Hepatocyte (in vitro differentiated cells): ENCODE measurements at places on chromosomes 13 and 19.

DNA sequence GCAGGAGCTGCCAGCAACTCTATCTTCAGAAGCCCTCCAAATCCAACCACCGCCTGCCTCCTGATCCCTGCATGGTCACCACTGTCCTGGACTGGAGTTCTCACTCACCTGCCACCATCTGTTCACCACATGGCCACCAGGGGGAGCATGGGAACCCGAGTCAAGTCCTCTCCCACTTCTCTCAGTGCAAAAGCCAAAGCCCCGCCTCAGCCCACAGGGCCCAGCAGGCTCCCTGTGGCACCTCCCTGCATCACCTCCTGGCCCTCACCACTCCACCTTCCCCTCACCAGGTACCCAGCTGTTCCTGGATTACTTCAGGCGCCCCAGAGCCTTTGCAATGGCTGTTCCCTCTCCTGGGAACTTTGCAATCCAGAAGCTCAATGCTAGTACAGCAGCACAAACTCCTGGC is 5.3 kb downstream of the DHPS start:
- H3K4me1 ChIP-seq: peaks cover 7% of the 10 kb centered on the region
- no peaks in the 10 kb centered on the region for H3K36me3 ChIP-seq
- H3K27me3 ChIP-seq: no peaks in the 10 kb centered on the region
- DNase-seq: peak; percentile 89
- H3K27ac ChIP-seq: no peak overlapping the region

DNA sequence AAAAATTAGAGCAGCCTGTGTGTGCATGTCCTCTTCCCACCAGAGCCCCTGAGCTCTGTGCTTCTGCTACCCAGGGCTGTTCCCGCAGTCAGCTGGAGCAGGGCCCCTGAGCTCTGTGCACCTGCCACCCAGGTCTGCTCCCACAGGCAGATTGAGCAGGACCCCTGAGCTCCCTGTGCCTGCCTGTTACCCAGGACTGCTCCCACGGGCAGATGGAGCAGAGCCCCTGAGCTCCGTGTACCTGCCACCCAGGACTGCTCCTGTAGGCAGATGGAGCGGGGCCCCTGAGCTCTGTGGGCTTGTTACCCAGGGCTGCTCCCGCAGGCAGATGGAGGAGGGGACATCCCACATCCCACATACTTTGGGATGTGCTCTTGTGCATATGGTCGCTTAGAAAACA is 186.8 kb upstream of the SOX1 start:
- no peak overlapping the region for H3K27ac ChIP-seq
- no peaks in the 10 kb centered on the region for H3K36me3 ChIP-seq
- no peak overlapping the region for H3K4me3 ChIP-seq
- peaks cover 4% of the 10 kb centered on the region for H3K27me3 ChIP-seq
- DNase-seq: no peak
- H3K4me1 ChIP-seq: no peaks in the 10 kb centered on the region

DNA sequence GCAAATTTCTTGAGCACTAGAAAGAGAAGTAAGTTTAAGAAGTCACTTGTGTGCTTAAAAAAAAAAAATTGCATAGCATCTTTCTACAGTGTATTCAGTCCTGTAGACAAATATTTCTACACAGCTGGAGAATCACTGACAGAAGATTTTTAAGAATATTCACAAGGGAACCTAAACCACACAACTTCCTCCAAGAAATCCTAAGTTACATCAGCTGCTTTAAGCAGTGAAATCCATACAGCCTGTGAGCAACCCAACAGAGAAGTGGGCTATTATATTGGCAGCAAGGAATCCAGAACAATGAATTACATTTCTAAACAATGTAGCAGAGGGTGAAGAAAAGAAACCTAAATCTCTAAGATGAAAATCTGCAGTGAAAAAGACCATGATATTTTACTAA is 1.5 kb downstream of the DOCK9 start:
- H3K36me3 ChIP-seq: no peaks in the 10 kb centered on the region
- peaks cover 22% of the 10 kb centered on the region for H3K4me1 ChIP-seq

DNA sequence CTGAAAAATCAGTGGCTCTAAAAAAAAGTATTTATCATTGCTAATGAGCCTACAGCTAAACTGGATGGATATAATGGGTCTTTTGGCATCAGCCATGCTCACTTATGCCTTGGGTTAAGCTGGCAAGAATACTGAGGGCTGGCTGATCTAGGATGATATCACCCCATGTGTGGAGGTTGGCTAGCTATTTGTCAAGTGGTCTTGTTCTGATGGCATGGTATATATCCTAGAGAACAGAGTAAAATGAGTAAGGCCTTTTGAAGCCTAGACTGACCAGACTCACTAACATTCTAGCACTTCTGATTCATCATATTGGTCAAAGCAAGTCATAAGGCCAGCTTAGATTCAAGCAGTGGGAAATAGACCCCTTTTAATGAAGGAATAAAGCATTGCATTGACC is 383.0 kb downstream of the SLITRK1 start:
- H3K4me1 ChIP-seq: no peaks in the 10 kb centered on the region
- H3K4me3 ChIP-seq: no peak overlapping the region
- no peak overlapping the region for H3K27ac ChIP-seq
- H3K36me3 ChIP-seq: no peaks in the 10 kb centered on the region
- no peak for DNase-seq
- H3K27me3 ChIP-seq: no peaks in the 10 kb centered on the region

GRCh38 chr13:113519556-113519955 is 29.0 kb upstream of the DCUN1D2 start:
- H3K36me3 ChIP-seq: no peaks in the 10 kb centered on the region

DNA sequence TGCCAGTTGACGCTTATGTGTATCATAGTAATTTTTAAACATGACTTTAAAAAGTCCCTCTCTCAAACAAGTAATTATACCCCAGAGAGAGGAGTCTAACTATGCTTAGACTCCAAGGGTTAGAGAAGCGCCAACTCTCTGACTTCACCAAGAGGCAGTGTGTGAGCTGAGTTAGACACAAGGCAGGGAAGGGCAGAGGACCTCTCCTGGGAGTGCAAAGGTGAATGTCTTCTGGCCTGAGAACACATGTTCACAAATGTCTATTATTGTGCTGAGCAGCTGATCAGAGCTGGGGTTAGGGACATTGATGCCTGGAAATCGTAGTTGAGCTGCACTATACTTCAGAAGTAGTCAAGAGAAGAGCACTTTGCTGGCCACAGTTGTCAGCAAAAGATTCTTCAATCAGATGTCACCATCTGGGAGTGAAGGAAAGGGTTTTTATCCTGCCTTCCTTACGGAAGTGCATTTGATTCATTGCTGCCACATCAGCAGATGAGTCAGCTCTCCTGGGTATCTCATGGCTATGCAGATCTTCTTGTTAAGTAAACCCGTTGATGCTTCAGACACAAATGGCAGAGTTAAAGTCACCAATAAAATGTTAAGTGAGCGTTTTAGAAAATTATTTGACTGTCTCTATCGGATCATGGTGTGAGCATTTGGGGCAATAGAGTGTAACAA is 283.2 kb upstream of the ARGLU1 start:
- no peaks in the 10 kb centered on the region for H3K27me3 ChIP-seq
- H3K36me3 ChIP-seq: no peaks in the 10 kb centered on the region
- no peak for DNase-seq

GRCh38 chr19:4456476-4456842 is 1.1 kb downstream of the UBXN6 start:
- peak overlapping the region; percentile 89 for H3K4me3 ChIP-seq
- H3K4me1 ChIP-seq: peaks cover 15% of the 10 kb centered on the region
- no peaks in the 10 kb centered on the region for H3K27me3 ChIP-seq
- H3K27ac ChIP-seq: peak overlapping the region; percentile 100
- DNase-seq: peak; percentile 86

DNA sequence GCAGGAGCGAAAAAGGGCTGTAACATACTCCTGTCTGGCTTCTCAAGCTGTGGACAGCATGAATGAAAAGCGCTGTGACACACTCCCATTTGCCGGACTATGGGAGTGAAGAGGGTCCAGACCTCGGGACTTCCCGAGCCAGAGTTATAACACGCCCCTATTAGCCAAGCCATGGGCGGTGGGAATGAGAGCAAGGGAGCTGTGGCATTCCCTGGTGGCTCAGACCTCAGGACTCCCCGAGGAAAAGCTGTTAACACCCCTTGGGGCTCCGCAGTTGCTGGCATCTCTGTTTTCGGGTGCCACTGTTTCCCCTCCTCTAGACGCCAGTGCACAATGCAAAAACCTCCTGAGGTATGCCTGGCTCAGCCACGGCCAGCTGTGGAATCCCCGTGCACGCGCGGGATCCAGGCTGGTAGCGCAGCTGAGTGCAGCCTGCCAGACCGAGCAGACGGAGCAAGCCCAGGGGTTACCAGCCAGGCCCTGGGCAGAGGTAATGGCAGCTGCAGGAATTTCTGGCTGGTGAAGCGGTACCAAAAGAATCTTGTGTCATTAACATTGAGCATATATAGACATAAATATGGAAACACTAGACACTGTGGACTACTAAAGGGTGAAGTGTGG is 1534.6 kb upstream of the PRR20A start:
- no peak for DNase-seq
- H3K4me3 ChIP-seq: no peak overlapping the region
- H3K27ac ChIP-seq: no peak overlapping the region
- no peaks in the 10 kb centered on the region for H3K4me1 ChIP-seq

DNA sequence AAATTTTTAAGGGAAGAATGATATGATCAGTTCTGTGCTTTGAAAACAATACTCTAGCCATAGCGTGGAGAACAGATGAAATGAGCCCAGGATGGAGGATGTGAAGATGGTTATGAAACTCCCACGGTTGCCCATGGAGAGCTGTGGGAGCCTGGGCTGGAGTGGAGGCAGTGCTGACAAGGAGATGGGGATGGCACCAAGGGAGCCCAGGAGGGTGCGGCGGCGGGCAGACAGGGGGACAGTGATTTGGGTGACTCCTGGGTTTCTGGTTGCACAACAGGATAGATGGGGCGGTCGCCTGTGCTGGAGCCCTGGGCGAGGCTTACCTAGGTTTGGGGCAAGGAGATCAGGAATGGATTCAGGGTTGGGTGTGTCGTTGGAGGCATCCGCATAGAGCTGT is 15.9 kb downstream of the ARHGEF7 start:
- H3K4me3 ChIP-seq: no peak overlapping the region
- H3K27ac ChIP-seq: no peak overlapping the region
- H3K4me1 ChIP-seq: no peaks in the 10 kb centered on the region
- no peak for DNase-seq

DNA sequence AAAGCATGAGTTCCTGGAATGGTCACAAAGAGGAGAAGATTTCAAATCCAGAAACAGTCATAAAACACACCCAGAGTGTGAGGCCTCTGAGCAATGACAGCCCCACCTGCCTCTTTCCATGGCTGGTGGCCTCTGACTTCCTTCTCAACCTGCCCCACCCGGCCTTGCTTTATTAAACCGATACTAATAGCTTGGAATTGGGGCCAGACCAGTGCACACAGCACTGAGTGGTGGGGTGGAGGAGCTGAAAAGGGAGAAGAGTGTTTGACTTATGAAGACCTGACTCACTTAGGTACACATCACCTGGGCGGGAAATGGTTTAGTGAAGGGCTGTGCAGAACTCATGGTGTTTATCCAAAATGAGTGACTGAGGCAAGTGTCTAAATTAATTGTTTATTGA is 20.7 kb upstream of the CEACAM6 start:
- peak overlapping the region; percentile 73 for H3K27ac ChIP-seq
- H3K36me3 ChIP-seq: no peaks in the 10 kb centered on the region
- H3K27me3 ChIP-seq: no peaks in the 10 kb centered on the region
- no peak overlapping the region for H3K4me3 ChIP-seq
- DNase-seq: peak; percentile 42

- no peaks in the 10 kb centered on the region for H3K4me1 ChIP-seq
- H3K27me3 ChIP-seq: no peaks in the 10 kb centered on the region
- DNase-seq: no peak
- no peak overlapping the region for H3K4me3 ChIP-seq
- no peaks in the 10 kb centered on the region for H3K36me3 ChIP-seq
These were observed 1173.3 kb downstream of the PCDH17 start for GRCh38 chr13:58804832-58805231.
